COR-L47 (cell line): ENCODE measurements at places on chromosomes 7 and 10.
A peak's percentile ranks its signal among the peaks of the same experiment; 100 is the strongest.

DNA sequence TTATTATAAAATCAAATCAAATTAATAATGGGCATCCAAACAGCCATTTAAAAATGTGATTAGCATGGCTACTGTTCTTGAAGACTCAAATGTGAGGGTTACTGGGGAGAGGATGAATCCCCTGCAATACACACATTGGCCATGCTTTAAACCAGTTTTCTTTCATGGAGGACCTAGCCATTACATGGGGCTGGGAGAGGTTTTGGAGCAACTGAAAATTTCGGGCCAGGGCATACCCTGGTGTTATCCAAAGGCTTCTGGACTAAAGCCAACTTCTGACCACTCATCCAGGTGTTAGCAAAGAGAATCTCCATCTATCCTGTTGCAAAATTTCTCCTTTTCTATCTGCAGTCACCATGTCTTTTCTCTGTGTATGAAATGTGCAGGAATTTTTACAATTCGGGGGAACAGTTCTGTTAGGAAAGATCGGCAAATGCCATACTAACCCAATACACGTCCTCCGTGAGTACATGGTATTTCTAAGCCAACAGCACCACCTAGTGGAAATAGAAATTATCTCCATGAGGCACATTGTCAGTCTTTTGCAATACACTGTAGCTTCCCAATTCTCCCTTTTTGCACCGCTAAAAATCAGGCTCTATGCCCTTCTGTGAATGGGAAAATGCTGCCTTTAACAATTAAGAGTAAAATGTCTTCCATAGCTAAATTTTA is 47.0 kb upstream of the ZNF107 start:
- DNase-seq = peak; percentile 55

DNA sequence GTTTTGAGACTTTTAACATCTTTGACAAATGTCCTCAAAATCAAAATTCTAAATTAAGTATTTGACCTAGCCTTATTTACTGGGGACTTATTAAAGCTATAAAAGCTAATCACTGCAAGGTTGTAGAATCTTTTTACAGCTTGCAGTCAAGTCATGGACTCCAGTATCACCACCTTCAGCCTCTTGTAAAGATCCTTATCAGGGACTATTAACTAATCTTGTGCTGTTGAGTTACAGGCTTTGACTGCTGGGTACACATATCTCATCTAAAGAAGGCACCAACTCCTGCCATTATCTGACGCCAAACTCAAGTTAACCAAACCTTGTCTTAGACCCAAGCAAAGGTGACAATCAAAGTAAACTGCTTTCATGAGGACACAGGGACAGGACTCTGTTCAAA is 621.0 kb upstream of the IGFBP3 start:
- no peak for DNase-seq

DNA sequence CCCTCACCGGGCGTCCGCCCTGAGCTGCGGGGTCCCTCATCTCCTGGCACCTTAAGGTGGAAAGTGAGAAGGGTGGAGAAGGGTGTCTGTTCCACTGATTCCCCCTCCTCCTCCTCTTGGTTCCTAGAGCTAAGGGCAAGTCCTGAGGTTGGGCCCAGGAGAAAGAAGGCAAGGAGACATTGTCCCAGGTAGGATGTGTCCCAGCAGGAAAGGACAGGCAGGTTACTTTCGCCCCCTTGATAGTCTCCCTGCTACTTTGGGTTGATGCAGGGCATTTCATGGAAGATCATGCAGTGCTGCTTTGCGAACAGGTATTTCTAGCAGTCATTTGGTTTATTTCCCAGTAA is 582 bp downstream of the STEAP2 start:
- DNase-seq = no peak

DNA sequence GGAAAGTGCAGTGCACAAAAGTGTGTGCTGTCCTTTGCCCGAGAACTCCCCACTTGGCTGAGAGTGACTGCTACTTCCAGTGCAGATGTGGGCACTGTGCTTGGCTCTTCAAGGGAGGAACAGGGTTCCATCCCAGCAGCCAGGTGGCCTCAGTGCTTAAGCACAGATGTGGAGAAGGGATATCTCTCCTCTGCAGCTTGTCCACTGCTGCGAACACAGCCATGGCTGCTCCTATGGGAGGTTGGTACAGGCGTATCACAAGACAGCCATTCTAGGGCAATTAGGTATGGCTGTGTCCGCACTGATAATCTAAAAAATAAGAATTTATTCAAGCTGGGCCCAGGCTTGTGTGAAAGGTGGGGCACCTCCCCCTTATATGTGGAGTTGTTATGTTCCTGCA is 66.6 kb downstream of the GLCCI1 start:
- DNase-seq = no peak

DNA sequence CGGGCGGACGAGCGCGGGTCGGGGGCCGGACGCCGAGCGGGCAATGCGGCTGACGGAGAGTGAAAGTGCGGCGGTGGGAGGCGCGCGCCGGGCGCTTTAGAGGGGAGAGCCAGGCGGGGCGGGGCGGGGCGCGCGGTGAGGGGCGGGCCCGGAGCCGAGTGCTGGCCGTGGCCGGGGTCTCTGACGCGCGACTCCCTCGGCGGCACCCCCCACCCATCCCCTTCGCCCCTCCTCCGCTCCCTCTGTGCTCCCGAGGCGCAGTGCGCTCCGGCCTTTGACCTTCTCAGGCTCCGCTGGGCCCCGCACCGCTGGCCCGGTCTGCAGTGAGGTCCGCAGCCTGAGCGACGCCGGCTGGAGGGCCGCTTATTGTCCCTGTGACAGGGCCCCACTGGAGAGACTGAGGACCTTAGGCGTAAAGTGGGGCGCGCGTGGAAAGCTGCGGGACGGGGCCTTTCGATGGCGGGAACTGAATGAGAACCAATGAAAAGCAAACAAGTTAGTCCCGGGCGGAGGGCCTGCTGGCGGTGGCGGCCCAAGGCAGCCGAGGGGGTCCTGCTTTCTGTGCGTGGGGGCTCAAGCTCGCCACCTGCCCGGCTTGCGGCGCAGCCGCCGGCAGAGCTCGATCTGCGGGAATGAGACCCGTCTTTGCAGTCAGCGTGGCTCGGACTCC is at the start of gene CXCL12:
Gene CXCL12 (minus strand): TSS at position 72 of the 670 bp plus-strand sequence. CDS start 92 bp downstream, outside the sequence.
- no peak for DNase-seq

DNA sequence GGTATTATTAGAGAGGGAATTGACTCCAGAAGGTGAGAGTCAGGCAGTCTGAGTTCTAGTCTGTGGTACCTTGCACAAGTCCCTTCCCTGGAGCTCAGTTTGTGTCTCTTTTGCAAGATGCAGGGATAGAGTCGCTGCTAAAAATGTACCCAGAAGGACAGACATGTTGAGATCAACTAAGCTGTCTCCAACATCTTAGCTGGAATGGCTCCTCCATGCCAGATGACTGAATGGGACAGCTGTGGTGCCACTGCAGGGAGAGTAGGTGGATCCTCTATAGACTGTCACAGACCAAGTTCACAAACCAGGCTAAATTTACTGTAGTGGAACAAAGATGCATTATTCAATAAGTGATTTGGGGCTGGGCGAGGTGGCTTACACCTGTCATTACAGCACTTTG is 120.1 kb downstream of the NEURL1 start:
- DNase-seq = no peak

- no peak for DNase-seq
These were observed 150.8 kb upstream of the NPS start for GRCh38 chr10:127398140-127398970.

DNA sequence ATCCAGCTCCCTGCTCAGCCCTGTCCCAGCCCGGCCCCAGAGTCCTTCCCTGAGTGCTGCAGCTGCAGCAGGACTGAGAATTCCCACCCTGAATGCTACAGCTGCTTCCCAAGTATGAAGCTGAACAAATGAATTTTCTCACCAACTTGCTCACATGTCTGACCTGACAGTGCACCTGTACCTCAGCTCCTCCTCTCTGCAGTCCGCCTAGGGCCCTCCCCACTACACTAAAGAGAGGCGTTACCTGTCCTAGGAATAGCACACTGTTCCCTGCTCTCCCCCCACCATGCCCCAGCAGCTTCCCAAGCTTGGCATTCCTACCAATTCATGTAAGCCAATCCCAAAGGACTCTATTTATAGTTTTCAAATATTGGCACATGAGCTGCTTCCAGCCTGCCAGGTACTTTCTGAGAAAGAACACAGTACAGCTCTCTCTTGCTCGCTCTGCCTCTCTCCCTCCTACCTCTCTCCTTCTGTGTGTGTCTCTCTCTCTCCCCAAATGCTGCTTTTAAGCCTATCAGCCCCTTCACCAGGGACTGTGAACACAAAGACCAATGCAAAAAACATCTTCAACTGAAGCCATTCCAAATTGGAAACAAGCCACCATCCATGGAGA is 400.1 kb downstream of the TNS3 start:
- no peak for DNase-seq

- no peak for DNase-seq
These were observed 139.0 kb upstream of the MKLN1 start for GRCh38 chr7:131188367-131189339.

DNA sequence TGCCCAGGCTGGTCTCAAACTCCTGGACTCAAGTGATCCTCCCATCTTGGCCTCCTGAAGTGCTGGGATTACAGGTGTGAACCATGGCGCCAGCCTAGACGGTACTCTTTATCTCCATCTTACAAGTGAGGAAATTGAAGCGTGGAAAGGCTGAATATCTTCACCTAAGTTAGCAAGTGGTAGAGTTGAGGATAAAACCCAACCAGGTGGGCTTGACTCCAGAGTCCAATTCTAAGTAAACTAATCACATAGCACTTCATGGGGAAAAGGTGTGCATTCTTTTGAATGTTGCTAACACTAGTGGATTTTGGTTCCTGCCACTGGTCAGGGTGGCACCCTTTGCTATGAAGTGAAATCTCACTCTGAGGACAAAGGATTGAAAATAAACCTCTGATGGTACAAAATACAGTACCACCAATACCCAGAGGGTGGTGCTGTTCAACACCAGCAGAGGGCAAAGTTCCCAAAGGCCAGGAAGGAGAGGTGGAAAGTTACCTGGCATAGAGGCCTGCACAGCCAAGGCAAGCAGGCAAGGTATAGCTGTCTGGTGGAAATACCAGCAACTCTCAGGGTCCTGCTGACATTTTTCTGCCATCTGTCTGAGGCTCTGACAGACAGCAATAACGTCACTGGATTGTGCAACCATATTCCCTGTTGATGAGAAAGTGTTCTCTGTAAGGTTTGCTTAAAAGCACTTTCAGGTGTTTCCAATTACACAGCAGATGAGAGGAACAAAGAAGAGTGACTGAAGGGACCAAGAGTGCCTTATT is 17.6 kb downstream of the ZDHHC16 start:
- no peak for DNase-seq

DNA sequence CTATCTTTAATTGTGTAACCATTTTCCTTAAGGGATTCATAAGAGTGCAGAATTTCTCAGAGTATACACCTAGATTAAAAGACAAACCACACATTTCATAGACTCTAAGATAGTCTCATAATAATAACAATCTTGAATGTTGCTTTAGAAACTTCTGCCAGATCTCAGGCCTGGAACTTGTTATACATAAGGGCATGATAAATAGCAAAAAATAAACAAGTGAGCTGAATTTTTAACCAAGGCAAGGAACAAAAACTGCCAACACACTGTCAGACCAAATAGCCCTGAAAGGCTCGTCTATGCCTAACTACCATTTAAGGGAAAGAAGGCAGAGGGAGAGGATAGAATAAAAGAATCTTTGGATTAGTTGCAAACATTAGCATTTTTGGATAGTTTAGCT is 65.8 kb upstream of the SEMA3C start:
- no peak for DNase-seq

- DNase-seq = no peak
These were observed 167.9 kb upstream of the PRSS1 start for GRCh38 chr7:142581341-142581740.

DNA sequence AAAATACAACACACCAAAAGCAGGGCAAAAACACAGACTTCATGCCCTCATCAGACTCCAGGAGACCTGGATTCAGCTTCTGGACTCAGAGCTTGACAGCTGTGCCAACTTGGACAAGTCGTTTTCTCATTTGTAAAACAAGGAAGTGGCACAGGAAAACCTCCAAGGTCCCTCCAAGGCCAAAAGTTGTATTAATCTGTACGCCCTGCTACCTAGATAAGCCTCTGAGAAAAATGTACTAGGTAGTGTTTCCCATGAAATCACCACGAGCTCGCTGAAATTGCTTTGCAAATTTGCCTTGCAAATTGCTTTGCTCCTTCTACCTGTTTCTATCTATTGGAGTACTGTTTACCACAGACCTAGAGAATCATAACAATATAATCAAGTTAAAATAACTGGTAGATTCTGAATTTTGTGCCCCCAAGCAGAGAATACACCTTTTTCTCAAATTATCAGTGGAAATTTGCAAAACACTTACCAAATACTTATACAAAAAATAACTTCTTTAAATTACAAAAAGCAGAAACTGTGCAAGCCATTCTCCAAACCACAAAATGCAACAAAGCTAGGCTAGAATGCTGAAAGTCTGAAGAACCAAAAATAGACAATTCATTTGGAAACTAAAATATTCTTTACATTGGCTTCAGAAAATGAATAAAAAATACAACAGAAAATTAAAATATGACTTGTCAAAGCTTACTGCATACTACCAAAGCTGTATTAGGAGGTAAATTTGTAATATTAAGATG is 158.1 kb upstream of the CHST15 start:
- DNase-seq = no peak
